ENCODE measurements at places on chromosomes 2 and 18. TPM values are rescaled to one million over a fixed set of nuclear protein-coding genes. Genes with fewer than 3 reads are reported as not detected.
A peak's percentile ranks its signal among the peaks of the same experiment; 100 is the strongest.

Gene TNS1
- 168 TPM for total RNA-seq

Gene POMC
- total RNA-seq: 92.0 TPM

DNA sequence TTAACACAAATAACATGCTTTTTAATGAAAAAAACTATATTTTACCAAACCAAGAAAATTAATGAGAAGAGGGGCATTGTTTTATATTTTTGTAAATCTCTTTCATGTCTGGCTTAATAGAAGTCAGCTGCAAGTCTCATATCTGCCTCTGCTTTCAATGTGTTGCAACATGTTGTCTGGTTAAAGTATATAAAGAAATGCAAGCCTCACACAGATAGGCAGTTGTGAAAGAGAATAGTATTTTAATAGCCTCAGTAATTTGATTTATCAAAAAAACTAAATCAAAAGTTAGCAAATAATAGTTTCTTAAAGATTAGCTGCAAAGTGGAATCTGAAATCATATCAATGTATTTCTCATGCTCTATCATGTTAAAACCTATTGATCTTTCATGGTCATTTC is 52.9 kb upstream of the NCOA1 start:
- no peak for DNase-seq

DNA sequence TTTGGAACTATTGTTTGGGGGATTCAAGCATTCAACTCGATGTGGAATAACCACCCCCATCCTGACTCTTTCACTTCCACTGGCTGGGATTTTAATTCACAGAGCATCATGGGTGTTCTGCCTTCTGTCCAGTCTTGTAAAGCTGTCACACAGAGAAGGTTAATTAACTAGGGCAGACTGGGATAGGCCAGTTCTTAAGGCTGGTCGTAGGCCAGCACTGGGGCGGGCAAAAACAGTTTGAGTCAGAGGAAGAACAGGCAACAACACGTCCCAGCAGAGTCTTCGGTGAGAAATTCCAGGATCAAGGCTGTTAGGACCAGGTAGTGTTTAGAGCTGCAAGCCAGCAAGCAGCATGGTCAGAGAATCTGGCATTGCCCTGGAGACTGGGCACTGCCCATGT is 4.0 kb upstream of the RNF152 start:
- DNase-seq: peak; percentile 30

DNA sequence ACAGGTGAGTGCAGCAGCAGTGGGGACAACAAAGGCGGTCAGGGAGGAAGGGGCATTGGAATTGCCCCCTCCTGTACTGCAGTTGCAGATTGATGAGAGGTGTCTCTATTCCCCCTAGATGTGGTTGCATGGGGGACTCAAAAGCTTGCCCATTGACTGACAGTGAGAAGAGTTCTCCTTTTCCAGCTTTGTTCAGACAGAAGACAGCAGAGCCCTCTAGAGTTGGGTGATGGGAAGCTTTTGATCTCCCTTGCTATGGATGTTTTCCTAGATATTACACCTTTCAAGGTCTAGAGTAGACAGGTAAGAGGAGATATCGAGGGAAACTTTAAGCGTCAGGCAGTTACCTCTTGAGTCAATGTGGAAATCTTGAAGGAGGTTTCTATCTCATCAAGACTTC is 2.9 kb downstream of the PROKR1 start:
- DNase-seq: no peak

GRCh38 chr2:37243435-37243834 is 12.0 kb downstream of the NDUFAF7 start:
- DNase-seq: no peak
